ENCODE measurements at places on chromosomes 16 and 17. TPM values are rescaled to one million over a fixed set of nuclear protein-coding genes. Genes with fewer than 3 reads are reported as not detected.

Gene HASPIN
- 3.4 TPM for total RNA-seq

Gene KRT33B
- not detected for total RNA-seq

Gene MYH2
- 0.56 TPM for total RNA-seq

Gene RSKR
- total RNA-seq: 4.2 TPM

Gene ADGRG1
- 93.7 TPM for total RNA-seq

Gene TAC4
- total RNA-seq: not detected

Gene CCL16
- total RNA-seq: not detected

Gene CCL5
- 0.56 TPM for total RNA-seq

Gene TMEM235
- not detected for total RNA-seq

Gene ABCA5
- total RNA-seq: 20.4 TPM

Gene AOC2
- total RNA-seq: 0.44 TPM

Gene EPN3
- 38.5 TPM for total RNA-seq

Gene PDIA2
- total RNA-seq: not detected

Gene PIPOX
- total RNA-seq: 0.64 TPM

Gene WNT3
- 5.9 TPM for total RNA-seq

Gene HNF1B
- total RNA-seq: not detected

Gene PLA2G10
- total RNA-seq: not detected

Gene RTN4RL1
- 1.2 TPM for total RNA-seq

Gene TEX19
- total RNA-seq: not detected

Gene CCL17
- total RNA-seq: 1.6 TPM
